ENCODE measurements at places on chromosomes 2 and 18.

- DNase-seq, result no peak
Observed at GRCh38 chr18:76953156-76953555, 130.8 kb downstream of the ZNF236 start.

- no peak for DNase-seq
Observed at GRCh38 chr18:54850598-54850997, 22.3 kb downstream of the RAB27B start.

DNA sequence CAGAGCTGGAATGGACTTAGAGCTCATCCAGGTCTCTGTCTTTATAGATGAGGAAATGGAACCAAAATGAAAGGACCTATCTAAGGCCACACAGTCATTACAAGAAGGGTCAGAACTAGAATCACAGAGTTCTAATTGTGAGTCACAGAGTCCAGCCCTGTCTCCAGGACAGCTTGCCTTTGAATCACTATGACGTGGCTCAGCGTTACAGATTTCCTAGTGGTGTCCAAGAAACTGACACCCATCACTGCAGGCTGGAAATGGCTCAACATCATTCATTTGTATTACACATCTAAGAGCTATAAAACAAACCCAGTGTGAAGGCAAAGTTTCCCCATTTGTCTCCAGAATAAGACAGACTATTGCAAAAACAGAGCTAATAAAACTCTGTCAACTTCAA lies 164.3 kb upstream of the SIX2 start:
- no peak for DNase-seq

DNA sequence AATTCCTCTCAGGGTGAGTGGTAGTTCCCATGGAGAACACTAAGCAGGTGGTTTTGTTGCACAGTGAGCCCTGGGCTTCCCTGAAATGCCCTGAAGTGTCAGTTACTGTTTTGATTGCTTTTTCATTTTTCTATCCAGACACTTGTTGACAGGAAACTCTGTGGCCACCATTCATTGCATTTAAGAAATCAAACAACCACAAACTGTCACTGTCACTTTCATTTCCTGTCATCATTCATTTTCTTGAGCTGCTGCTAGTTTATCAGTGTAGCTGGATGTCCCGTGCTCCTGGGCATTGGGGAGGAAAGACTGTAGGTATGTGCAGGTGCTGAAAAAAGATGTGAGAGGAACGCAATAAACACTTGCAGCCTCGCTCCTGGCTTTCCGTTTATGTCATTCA lies 891.6 kb upstream of the ZEB2 start:
- no peak for DNase-seq

DNA sequence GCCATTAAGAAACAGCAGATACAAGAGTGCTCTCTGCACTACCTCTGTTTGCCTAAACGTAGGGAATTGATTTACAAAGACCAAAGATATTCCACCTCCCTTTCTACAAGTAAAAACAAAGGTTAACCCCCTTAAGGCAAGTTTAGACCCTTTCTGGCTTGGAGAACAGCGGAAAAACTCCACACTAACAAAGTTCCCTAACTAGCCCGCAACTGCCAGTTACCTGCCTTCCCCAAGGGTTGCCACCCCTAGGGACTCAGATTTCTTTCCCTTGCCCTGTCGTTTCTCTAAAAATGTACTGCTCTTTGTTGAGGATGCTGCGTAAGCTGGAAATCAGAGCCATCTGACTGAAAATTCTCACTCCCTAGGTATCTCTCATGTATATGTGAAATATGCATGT lies 627.5 kb upstream of the SOX11 start:
- DNase-seq, result no peak

GRCh38 chr2:153495725-153496124 lies 17.2 kb upstream of the RPRM start:
- no peak for DNase-seq

- no peak for DNase-seq
Observed at GRCh38 chr2:133344849-133345248, 223.4 kb downstream of the NCKAP5 start.
